ENCODE measurements at places on chromosomes 5 and 9.

- no peak for DNase-seq
These were observed 11.0 kb upstream of the NANS start for GRCh38 chr9:98045234-98046179.

- DNase-seq: no peak
These were observed 62.2 kb downstream of the BOD1 start for GRCh38 chr5:173554038-173554955.

GRCh38 chr9:94638335-94639060 lies 820 bp downstream of the FBP1 start:
- DNase-seq: no peak

- DNase-seq: no peak
These were observed 1.2 kb downstream of the ANKRD33B start for GRCh38 chr5:10564838-10565784.

GRCh38 chr5:89301321-89302025 lies 418.5 kb upstream of the MEF2C start:
- DNase-seq: no peak

- DNase-seq: no peak
These were observed 59.3 kb upstream of the CDKN2B start for GRCh38 chr9:22068369-22068768.

Measured in stimulated activated CD8-positive, alpha-beta memory T cell treated with anti-CD3 and anti-CD28 coated beads, Interleukin-7, amount 100 ng/mL, for 48 hours (primary cell).